ENCODE measurements at places on chromosomes 3 and 15.

- DNase-seq, result peak; percentile 27
Observed at GRCh38 chr15:88454867-88455810, 12.0 kb downstream of the MRPL46 start.

DNA sequence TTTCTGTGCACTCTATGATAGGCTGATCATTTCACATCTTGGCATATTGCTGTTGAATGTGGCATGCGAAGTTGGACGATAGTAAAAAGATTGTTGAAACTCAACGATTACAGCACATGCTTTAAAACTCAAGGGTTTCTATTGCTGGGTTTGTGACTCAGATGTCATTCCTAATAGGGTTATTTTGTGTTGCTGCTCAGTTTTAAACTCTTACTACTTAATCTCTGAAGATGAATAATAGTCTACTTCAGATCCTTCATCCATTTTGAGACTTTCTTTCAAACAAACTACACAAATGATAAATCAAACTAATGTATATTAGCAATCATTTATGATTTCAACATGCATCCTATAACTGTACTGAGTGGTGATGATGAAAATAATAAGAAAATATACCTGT, 71.3 kb upstream of the MBNL1 start:
- no peak for DNase-seq

DNA sequence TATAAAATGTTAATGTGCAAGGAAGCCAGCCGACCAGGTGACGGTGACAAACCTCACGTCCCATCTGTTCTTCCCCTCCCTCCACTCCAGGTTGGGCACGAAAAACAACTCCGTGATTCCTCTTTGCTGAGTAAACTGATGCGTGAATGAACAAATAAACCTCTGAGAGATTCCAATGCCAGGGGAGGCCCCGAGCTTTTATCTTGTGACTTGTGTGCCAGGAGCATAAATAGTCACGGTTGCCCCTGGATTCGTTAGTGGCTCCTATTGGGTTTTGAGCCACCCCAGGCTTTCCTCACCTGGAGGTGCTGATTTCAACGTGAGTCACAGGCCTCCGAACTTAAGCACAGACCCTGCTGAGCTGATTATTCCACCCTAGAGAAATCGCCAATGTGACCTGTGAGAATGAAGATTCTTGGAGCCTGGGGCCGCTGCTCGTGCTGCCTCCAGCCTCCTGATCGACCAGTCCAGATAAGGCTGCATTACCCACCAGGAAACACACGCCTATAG, 119.2 kb downstream of the SHQ1 start:
- no peak for DNase-seq

GRCh38 chr15:31236184-31237042, 90.2 kb upstream of the KLF13 start:
- no peak for DNase-seq

GRCh38 chr15:52483707-52484106, 45.0 kb downstream of the MYO5A start:
- no peak for DNase-seq

DNA sequence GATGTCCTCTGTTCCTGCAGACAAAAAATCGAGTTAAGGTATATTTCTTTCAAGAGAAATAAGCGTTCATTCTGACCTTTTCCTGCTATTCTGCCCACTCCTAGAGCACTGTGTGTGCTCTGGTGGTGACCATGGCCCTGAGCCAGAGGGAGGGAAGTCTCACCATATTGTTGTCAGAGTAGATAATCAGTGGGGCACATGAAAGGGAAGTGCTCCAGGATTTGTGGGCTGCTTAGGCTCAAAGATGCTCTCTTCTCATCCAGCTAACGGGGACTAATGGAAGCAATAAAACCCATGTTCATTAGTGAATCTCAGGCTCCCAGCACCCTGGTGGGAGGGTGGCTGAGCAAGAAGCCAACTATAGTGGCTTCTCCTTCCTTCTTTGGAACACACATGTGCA, 70.7 kb upstream of the EOMES start:
- DNase-seq, result no peak

- DNase-seq, result no peak
Observed at GRCh38 chr3:71905426-71905825, 120.5 kb upstream of the PROK2 start.

DNA sequence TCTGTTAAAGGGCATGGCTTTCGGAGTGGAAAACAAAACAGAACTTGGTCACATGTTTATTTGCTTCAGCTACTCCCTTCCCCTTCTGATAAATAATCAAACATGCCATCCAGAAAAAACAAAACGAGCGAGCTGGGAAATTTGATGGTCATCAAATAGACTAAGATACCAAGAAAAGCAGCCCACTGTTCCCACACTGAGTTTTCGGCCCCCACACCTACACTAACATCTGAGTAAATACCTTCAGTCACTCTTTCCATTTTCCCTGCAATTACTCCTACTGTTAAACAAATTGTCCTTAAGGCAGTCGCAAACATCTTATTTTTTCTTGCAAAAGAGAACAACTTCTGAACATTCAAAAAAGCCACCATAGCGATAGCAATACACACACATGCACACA, 454.6 kb downstream of the FOXP1 start:
- no peak for DNase-seq

DNA sequence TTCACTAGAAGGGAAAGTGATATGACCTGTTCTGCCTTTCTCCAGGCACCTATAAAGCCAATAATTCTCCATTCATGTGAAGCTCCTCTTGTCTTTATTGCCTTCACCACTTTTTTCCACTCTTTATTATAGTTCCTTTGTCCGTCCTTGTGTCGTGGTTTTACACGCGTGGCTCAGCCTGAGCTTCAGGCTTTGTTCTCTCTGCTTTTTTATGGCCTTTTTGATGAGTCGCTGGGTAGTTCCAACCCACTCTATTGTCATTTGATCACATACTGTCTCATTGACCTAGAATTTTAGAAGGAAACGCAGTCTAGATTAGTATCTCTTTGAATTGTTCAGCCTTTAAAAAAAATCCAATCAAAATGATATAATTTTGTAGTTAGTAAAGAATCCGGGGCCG, 403.2 kb downstream of the PTPRG start:
- DNase-seq, result no peak

GRCh38 chr3:188955919-188956318, 215.9 kb upstream of the TPRG1 start:
- DNase-seq, result no peak

DNA sequence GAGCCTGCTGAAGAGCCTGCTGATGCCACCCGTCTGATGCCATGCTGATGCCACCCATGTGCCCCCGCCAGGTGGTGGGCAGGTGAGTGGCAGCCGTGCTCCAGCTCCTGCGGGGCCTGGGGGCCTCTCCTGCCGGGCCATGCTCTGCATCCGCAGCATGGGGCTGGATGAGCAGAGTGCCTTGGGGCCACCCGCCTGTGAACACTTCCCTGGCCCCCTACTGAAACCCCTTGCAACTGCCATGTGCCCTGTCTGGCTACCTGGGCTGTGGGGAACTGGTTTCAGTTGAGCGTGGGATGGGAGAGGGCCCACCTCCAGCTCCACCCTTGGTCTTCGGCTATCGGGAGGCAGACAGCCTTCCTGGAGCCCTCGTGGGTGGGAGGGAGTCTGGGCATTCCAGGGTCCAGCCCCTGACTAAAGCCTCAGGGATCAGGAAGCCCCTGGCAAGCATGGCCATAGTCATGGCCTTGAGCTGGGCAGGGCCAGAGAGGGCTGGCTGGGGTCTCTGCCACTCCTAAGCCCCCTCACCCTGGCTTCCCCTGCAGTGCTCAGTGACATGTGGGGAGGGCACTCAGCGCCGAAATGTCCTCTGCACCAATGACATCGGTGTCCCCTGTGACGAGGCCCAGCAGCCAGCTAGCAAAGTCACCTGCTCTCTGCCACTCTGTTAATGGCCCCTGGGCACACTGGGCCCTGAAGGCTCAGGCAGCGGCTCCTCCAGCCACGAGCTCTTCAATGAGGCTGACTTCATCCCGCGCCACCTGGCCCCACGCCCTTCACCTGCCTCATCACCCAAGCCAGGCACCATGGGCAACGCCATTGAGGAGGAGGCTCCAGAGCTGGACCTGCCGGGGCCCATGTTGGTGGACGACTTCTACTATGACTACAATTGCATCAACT, 92.2 kb downstream of the TBC1D2B start:
- DNase-seq, result no peak

- no peak for DNase-seq
Observed at GRCh38 chr15:48624700-48625099, 20.8 kb downstream of the FBN1 start.

- no peak for DNase-seq
Observed at GRCh38 chr3:44031387-44032380, 210.0 kb upstream of the TOPAZ1 start.

DNA sequence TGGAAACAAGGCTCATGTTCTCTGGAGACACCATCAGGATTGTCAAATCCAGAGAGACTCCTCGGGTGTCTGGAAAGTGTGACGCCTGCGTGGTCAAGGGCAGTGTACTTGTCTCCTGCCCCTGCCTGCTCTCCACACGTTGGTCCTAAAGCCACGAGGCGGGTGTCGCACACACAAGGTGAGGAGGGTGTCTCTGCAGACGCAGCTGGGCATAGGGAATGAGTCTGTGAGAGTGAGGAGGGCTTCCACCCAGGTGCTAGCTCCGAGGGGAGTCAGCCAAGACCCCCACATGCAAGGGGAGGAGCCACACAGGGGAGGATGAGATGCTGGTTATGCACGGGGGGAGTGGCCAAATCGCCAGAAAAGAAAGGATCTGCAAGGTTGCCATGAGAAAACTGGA, 27.9 kb upstream of the OCA2 start:
- no peak for DNase-seq

GRCh38 chr3:49902511-49903345, 945 bp downstream of the MST1R start:
- no peak for DNase-seq

DNA sequence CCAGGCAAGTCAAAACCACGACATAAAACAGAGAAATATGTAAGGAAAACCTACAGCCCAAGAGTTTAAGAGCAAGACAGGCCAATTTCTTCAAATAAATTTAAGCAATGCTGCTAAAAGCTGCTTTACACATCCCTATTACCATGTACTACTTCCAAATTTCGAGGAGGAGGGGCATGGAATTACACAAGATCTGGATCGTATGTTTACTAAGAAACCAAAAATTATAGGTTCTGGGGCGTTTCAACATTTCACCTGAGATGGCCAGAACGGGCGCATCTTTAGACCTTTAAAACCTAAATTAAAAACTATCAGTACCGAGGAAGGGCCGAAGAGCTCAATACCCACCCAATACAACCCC, 664 bp upstream of the NR2C2 start:
- DNase-seq, result no peak

- DNase-seq, result no peak
Observed at GRCh38 chr15:65682404-65682911, 60.7 kb downstream of the SLC24A1 start.

DNA sequence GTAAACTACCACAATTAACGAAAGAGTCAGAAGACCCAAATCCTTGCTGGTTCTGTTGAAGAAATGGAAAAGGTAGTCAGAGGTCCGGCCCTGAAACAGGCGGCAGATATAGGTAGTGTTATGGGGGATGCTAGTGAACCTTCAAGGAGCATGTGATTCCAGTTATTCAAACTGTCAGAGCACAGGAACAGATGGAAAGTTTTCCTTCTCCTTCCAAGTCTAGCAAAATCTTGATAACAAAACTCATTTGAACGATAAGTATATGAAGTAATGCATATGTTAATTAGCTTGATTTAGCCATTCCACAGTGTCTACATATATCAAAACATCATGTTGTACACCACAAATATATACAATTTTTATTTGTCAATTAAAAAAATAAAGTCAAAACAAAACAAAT, 26.6 kb upstream of the GOLGA8J start:
- DNase-seq, result no peak

DNA sequence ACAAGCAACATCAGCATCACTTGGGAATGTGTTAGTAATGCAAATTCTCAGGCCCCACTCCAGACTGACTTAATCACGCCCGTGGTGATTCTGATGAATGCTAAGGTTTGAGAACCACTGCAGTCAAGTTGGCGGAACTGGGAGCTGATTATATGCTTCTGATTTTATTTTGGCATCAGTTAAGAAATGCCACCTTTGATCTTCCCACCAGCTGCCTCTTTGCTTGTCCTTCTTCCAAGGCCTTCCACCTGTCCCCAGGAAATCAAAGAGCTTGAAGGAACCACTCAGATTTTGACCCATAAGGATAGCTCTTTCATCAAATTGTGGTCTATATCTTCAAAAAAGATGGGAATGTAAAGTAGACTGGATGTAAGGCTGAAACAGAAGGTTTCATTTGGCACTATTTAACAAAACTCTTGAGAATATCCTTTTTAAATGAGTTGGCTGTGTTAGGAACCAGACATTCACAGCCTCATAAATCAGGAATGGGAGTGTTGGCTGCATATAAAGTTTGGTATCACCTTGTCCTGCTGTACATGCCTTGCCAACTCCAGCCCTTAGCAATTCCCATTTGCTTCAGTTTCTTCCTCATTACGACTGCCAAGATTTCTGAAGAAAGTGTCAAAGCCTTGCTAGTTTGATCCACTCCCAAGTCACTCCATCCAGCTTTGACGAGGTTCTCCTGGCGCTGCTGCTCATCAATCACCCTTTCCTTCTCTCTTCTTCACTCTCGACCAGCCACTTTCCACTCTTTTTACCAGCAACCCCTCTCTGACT, 125.8 kb upstream of the NPHP3 start:
- DNase-seq, result no peak

DNA sequence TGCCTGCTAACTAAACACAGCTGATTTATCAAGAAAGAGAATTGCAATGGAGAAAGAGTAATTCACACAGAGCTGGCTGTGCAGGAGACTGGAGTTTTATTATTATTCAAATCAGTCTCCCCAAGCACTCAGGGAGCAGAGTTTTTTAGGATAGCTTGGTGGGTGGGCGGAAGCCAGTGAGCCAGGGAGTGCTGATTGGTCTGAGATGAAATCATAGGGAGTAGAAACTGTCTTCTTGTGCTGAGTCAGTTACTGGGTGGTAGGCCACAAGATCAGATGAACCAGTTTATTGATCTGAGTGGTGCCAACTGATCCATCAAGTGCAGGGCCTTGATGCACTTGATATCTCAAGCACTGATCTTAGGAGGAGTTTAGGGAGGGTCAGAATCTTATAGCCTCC, 891.9 kb upstream of the CADM2 start:
- no peak for DNase-seq

DNA sequence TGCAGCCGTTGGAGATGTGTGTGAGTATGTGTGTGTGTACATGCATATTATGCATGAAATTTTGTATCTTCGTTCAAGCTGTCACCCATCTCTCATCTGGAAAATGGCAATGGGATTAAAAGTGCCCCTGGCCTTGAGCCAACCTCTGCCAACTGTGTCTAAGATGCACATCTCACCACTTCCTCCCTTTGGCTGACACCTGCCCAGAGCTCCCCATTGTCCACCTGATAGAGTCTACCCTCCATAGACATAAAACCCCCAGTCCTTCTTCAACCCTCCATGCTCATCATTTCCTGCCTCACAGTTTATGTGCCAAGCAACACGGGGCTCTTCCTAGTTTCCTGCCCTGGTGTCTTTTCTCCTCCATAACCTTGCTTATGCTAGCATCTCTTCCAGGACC, 187.5 kb upstream of the HES1 start:
- DNase-seq, result no peak

DNA sequence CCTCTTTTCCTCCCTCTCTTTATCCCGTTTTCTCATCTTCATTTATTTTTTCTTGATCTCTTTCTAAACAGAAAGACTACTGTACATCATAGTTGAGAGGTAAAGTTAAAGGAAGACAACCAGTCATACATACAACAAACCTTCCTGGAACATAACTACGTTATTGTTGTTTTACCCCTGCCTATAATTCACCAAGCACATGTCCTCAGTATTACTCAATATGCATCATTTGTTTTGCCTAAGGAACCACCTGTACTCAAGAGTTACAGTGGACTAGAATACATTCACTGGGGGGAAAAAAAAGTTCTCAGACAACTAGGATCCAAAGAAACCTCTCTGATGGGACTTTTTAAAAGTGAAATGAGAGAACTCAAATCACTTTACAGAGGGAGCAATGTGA, 344.7 kb upstream of the RBMS3 start:
- DNase-seq, result no peak
